ENCODE measurements at places on chromosomes 7 and 10. TPM values are rescaled to one million over a fixed set of nuclear protein-coding genes. Genes with fewer than 3 reads are reported as not detected.

The HMX3 gene
- total RNA-seq, result 1.2 TPM

The SYNPO2L gene
- total RNA-seq, result not detected

The CRHR2 gene
- total RNA-seq, result not detected

The FKBP6 gene
- not detected for total RNA-seq
